ENCODE measurements at places on chromosomes 4 and X. TPM values are rescaled to one million over a fixed set of nuclear protein-coding genes. Genes with fewer than 3 reads are reported as not detected.

The ZNF185 gene
- 1.1 TPM for total RNA-seq

The ANOS1 gene
- 1.0 TPM for total RNA-seq

The MAGEB10 gene
- not detected for total RNA-seq

The ART3 gene
- total RNA-seq, result not detected

The TNIP3 gene
- not detected for total RNA-seq

The TMSB4X gene
- 4,532 TPM for total RNA-seq

The CT45A1 gene
- not detected for total RNA-seq

The BCLAF3 gene
- total RNA-seq, result 22.3 TPM

The YIPF7 gene
- total RNA-seq, result not detected

The KLHL5 gene
- total RNA-seq, result 11.5 TPM

The IL13RA1 gene
- 1.1 TPM for total RNA-seq

The GYPA gene
- total RNA-seq, result 1.3 TPM

The TGIF2LX gene
- not detected for total RNA-seq

The CD38 gene
- 0.37 TPM for total RNA-seq

The EXOC1L gene
- total RNA-seq, result 0.83 TPM

The NCAPG gene
- 6.0 TPM for total RNA-seq

The TRAM1L1 gene
- 6.5 TPM for total RNA-seq

The UGT2B15 gene
- total RNA-seq, result not detected

The PRR27 gene
- not detected for total RNA-seq

The EDA gene
- total RNA-seq, result 1.7 TPM

The INTU gene
- 6.3 TPM for total RNA-seq

The SLC49A3 gene
- total RNA-seq, result not detected
